ENCODE measurements at places on chromosomes 1 and 21. TPM values are rescaled to one million over a fixed set of nuclear protein-coding genes. Genes with fewer than 3 reads are reported as not detected.

The GJB3 gene
- 33.2 TPM for total RNA-seq

DNA sequence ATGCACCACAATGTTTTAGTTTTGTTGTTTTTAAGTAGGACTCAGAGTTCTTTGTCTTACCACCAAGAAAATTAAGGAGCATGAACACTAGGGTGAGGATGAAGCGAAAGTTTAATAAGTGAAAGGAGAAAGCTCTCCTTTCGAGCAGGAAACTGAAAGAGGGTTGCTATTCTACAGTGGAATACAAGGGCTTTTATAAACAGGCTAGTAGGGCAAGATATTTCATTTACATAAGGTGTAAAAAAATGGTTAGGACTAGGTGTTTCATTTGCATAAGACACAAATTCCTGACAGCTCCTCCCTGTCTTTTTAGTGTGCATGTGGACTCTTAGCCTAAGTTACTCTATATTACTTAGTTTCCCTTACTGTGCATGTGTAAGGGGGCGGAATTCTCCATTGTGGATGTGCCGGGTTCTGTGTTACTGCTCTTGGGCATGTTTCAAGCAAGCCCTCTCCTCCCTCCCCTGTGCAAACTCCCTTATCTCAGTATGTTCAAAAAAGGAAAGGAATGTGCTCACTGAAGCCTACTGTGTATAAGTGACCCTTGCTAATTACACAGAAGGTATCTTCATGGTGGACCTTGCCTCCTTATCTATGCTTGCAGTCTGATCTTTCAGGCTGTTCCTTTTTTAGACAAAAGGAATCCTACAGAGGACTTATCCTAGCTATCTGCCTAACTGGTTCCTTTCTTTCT, 7.3 kb downstream of the TSHB start:
- no peak for DNase-seq

The LAMTOR2 gene
- 79.0 TPM for total RNA-seq

- no peak for DNase-seq
These were observed 251.4 kb upstream of the B3GALT2 start for GRCh38 chr1:193437785-193438184.

- DNase-seq = no peak
These were observed 37.0 kb upstream of the LRRC3 start for GRCh38 chr21:44418108-44418875.

The SPRR2G gene
- not detected for total RNA-seq
